ENCODE measurements at places on chromosomes 5 and 9. TPM values are rescaled to one million over a fixed set of nuclear protein-coding genes. Genes with fewer than 3 reads are reported as not detected.

- no peak for DNase-seq
These were observed 78.6 kb downstream of the SH3RF2 start for GRCh38 chr5:146015001-146015400.

- no peak for DNase-seq
These were observed 1130.4 kb upstream of the ACO1 start for GRCh38 chr9:31253800-31254762.

GRCh38 chr9:86942281-86943200 is 4.8 kb downstream of the GAS1 start:
- DNase-seq, result no peak

DNA sequence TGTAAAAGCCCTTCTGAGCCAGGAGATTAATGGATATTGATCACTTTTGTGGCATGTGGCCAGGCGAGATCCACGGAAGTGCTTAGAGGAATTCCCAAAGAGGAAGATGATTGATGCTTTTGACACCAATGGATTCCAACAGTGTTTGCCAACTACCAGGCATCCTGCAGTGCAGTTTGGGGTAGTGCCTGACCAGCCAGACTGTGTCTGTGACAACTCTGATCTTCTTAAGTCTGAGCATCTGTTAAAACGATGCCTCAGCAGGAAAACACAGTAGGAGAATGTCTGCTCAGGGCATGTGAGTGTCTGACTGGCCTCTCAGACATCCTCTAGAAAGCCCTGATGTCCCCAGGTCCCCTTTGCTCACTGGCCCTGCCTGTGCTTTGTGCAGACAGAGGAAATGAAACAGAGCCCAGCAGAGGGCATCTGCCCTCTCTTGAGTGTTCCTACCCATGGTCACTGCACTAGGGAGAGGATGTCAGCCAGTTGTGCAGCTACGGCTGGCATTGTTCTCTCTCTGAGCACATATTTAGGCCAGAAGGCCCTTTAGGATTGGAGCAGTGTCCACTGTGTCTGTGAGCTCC is 57.0 kb downstream of the TRPC7 start:
- peak; percentile 15 for DNase-seq

DNA sequence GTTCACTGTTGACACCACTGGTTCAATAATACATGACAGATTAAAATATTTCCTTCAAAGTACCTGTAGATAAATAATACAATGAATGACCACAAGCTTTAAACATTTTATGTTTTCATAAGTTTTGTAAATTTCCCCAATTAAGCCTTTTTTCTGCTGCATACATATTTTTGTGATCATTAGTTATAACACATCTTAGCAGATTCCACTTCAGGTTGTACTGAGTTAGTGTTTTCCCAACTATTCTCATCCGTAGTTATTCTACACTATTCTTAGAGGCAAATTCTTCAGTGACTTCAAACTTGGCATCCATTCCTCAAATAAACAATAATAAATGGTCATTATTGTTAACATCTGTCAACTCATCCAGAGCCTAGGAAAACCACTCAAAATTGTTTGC is 100.9 kb downstream of the NRG2 start:
- DNase-seq, result no peak

DNA sequence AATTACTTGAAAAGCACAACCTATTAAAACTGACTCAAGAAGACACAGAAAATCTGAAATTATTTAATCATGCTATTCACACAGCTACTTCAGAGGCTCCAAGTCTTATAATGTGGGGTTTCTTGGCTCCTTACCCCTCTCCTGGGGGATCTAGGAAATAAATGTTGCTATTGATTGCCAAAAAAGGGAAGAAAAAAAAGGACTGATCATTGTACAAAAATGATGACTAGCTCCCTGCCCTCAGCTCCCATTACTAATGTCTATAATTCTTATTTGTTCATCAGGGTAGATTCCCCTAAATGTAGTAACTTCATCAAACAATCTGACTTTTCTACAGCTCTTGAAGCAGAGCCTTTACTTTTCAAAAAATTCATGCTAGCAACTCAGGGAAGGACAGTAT is 3.3 kb upstream of the SMC5 start:
- DNase-seq, result no peak

Gene GALNT10
- 16.3 TPM for total RNA-seq

Gene MLANA
- not detected for total RNA-seq

Gene CDHR2
- 0.21 TPM for total RNA-seq

Gene NR4A3
- total RNA-seq, result 0.18 TPM

Measured in H7 (cell line).